Activated naive CD8-positive, alpha-beta T cell treated with anti-CD3 and anti-CD28 coated beads, Interleukin-2, amount 10 ng/mL, durations not matched to agents 7 days and 5 days (primary cell): ENCODE measurements at places on chromosomes 6 and 20. TPM values are rescaled to one million over a fixed set of nuclear protein-coding genes. Genes with fewer than 3 reads are reported as not detected.

GRCh38 chr6:24080711-24081110, 45.3 kb upstream of the NRSN1 start:
- H3K36me3 ChIP-seq, result no peaks in the 10 kb centered on the region
- no peak for DNase-seq
- no peaks in the 10 kb centered on the region for H3K4me1 ChIP-seq
- H3K4me3 ChIP-seq, result no peak overlapping the region

DNA sequence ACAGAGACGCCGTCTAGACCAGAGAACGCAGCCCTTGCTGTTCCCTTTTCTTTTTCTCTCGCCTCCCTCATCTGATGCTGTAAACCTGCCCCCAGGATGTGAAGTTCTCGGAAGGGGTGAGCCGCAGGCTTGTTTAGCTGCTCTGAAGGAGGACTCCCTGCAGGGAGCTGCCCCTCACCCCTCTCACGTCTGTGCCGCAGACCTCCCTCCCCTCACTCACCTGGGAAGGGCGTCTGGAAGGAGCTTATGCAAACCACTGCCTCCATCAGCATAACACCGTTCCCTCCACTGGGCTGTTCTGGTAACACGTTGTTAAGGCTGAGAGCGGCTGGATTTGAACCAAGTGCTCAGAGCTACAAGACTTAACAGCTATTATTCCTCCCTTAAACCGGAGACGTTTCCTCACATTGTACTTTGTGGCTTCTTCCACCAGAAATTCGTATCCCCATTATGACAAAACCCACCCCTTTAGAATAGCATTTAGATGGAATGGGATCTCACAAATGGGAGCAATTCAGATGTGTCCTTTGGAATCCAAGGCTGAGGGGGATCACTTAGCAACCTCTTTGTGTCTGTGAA, 99.8 kb downstream of the SMOC2 start:
- no peak overlapping the region for H3K27ac ChIP-seq
- DNase-seq, result no peak
- peaks cover 2% of the 10 kb centered on the region for H3K27me3 ChIP-seq
- no peaks in the 10 kb centered on the region for H3K4me1 ChIP-seq
- H3K36me3 ChIP-seq, result no peaks in the 10 kb centered on the region

GRCh38 chr20:48205786-48206185, 420.5 kb upstream of the SULF2 start:
- H3K36me3 ChIP-seq, result no peaks in the 10 kb centered on the region
- no peak overlapping the region for H3K27ac ChIP-seq
- H3K27me3 ChIP-seq, result peaks cover 2% of the 10 kb centered on the region
- no peak for DNase-seq

- H3K4me3 ChIP-seq, result no peak overlapping the region
- H3K27ac ChIP-seq, result no peak overlapping the region
- H3K4me1 ChIP-seq, result no peaks in the 10 kb centered on the region
- no peak for DNase-seq
These were observed 90.5 kb upstream of the EYA2 start for GRCh38 chr20:46804126-46804525.

- H3K27me3 ChIP-seq, result no peaks in the 10 kb centered on the region
- no peak for DNase-seq
These were observed 60.4 kb upstream of the RSPO3 start for GRCh38 chr6:127058027-127058426.

GRCh38 chr6:34657037-34657306, 39.6 kb downstream of the ILRUN start:
- peaks cover 19% of the 10 kb centered on the region for H3K36me3 ChIP-seq
- DNase-seq, result no peak
- peaks cover 25% of the 10 kb centered on the region for H3K4me1 ChIP-seq
- peak overlapping the region; percentile 93 for H3K27ac ChIP-seq
- H3K27me3 ChIP-seq, result no peaks in the 10 kb centered on the region

- H3K4me1 ChIP-seq, result no peaks in the 10 kb centered on the region
- DNase-seq, result no peak
- no peak overlapping the region for H3K27ac ChIP-seq
- H3K36me3 ChIP-seq, result no peaks in the 10 kb centered on the region
- no peak overlapping the region for H3K4me3 ChIP-seq
These were observed 118.7 kb upstream of the TBX18 start for GRCh38 chr6:84882768-84883766.

DNA sequence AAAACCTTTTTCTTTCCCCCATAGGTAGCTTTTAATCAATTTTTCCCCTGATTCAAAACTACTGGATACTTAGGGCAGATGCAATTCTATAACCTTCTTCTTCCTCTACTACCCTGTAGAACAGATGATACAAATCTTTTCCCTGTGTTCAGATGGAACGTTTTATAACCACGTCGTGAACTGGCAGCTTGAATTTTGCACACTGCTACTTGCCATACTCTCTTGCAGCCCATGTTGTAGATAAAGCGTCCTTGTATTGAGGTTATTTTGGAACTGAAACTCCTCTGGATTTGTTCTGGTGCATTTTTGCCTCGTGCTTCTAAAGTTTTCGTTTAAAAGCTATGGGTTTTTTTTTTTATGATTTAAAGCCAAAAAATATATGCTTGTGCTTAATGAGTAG, 440.2 kb downstream of the RFPL4B start:
- no peak overlapping the region for H3K27ac ChIP-seq
- no peak overlapping the region for H3K4me3 ChIP-seq
- H3K4me1 ChIP-seq, result no peaks in the 10 kb centered on the region
- no peaks in the 10 kb centered on the region for H3K27me3 ChIP-seq
- no peak for DNase-seq

DNA sequence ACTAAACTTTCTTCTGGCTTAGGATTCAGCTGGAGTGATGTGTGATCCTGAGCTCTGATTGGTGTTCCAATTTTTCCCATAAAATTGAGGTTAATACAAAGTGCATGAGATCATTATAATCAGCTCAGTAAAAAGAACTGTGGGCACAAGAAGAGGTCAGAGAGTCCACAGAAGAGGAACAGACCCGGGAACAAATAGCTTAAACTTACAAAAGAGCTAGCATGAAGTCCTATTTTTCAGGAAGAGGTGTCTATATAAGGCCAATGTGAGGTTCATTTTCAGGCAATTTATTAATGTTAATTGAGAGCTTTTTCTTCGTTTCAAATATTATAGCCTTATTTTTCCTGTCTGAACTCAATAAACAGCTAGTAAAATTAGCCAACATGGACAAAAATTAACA, 26.9 kb upstream of the STX11 start:
- peaks cover 2% of the 10 kb centered on the region for H3K36me3 ChIP-seq
- no peaks in the 10 kb centered on the region for H3K4me1 ChIP-seq
- no peak overlapping the region for H3K27ac ChIP-seq
- H3K27me3 ChIP-seq, result peaks cover 3% of the 10 kb centered on the region
- DNase-seq, result no peak

GRCh38 chr20:62637110-62637509, 5.2 kb upstream of the SLCO4A1 start:
- DNase-seq, result no peak
- H3K36me3 ChIP-seq, result no peaks in the 10 kb centered on the region
- H3K4me1 ChIP-seq, result peaks cover 19% of the 10 kb centered on the region
- peaks cover 24% of the 10 kb centered on the region for H3K27me3 ChIP-seq

GRCh38 chr6:155141002-155141401, 122.8 kb upstream of the CLDN20 start:
- H3K36me3 ChIP-seq, result no peaks in the 10 kb centered on the region
- no peaks in the 10 kb centered on the region for H3K27me3 ChIP-seq
- no peak overlapping the region for H3K4me3 ChIP-seq
- no peak overlapping the region for H3K27ac ChIP-seq
- H3K4me1 ChIP-seq, result peaks cover 14% of the 10 kb centered on the region
- no peak for DNase-seq

GRCh38 chr6:1053586-1053985, 258.3 kb upstream of the FOXQ1 start:
- no peaks in the 10 kb centered on the region for H3K27me3 ChIP-seq
- no peak overlapping the region for H3K27ac ChIP-seq
- no peak overlapping the region for H3K4me3 ChIP-seq
- no peaks in the 10 kb centered on the region for H3K36me3 ChIP-seq
- H3K4me1 ChIP-seq, result no peaks in the 10 kb centered on the region
- DNase-seq, result no peak

DNA sequence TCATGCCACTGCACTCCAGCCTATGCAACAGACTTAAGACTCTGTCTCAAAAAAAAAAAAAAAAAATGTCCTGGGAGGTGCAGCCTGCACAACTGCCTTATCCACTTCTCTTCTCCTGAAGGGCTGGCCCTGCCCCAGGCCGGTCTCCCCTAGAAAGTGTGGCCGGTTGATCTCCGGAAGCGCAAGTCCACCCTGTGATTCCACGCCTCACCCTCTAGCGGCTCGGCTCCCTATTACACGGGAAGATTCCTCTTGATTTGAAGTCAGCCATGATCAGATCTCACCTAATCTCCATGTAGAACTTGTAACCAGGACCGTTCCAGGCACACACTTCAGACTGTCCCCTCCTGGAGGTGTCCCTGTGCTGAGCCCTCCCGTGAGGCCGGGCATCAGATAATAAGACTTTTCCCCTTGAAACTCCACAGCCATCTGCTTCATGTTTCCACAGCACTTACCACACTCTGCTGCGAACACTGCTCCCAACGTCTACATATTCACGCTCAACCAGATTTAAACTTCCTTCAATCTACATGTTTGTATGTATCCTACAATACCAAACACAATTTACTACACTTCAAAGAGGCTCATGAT, 49.3 kb upstream of the RPS6KA2 start:
- H3K27ac ChIP-seq, result no peak overlapping the region
- H3K36me3 ChIP-seq, result no peaks in the 10 kb centered on the region
- H3K4me3 ChIP-seq, result no peak overlapping the region
- peaks cover 1% of the 10 kb centered on the region for H3K4me1 ChIP-seq
- H3K27me3 ChIP-seq, result peaks cover 18% of the 10 kb centered on the region

DNA sequence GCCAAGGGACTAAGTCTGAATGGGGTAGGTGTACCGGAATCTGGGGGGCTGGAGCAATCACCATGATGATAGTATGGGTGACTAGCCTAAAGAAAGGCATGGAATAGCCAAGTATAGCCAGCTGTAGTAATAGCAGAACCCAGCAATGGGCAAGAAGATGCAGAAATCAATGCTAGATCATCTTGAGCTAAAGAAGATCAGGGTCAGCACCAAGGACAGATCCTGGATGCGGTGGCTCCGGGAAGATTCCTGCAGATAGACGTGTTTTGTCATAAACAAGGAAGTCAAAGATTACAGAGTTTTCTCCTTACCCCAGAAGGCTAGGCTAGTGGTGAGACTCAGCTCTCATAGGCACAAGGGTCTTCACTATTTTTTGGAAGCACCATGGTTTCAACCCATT, 561.6 kb upstream of the CHD6 start:
- no peaks in the 10 kb centered on the region for H3K4me1 ChIP-seq
- DNase-seq, result no peak
- H3K27ac ChIP-seq, result no peak overlapping the region
- H3K36me3 ChIP-seq, result no peaks in the 10 kb centered on the region
- no peak overlapping the region for H3K4me3 ChIP-seq

DNA sequence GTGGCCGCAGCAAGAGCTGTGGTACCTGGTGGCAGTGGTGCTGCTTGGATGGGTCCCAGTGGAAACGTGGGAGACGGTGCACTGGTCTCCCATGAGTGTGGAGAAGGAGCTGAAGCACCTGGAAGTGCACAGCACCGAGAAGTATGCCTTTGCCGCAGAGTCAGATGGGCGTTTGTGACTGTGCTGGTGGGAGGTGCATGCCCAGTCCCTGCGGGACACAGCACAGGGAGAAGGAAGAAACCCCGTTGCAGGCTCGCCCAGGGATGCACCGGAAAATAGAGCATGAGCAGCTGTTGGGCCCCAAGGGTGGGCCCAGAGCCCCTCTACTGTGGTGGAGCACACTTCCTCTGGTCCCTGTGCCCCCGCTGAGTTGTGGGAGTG, 19.3 kb upstream of the RGS17 start:
- H3K27me3 ChIP-seq, result no peaks in the 10 kb centered on the region
- H3K27ac ChIP-seq, result no peak overlapping the region
- no peaks in the 10 kb centered on the region for H3K4me1 ChIP-seq
- DNase-seq, result no peak

GRCh38 chr6:120328521-120328920, 979.0 kb upstream of the MAN1A1 start:
- H3K27me3 ChIP-seq, result no peaks in the 10 kb centered on the region
- H3K27ac ChIP-seq, result no peak overlapping the region
- no peaks in the 10 kb centered on the region for H3K36me3 ChIP-seq
- H3K4me3 ChIP-seq, result no peak overlapping the region

DNA sequence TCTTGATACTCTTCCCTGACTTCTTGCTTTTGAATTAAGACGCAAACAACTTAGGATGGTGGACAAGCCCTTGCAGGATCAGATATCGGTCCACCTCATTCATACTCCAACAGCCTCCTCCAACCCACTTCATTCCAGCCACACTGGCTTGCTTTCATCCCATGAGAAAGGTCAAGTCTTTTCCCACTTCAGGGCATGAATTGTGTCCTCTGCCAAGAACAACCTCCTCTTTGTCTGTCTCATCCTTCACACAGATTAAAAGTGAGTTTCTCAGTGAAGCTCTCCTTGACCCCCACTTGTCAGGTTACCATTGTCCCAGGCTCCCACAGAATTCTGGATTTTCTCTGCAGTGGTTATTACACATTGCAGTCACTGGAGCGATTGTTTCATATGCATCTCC, 91.8 kb upstream of the TGM3 start:
- H3K36me3 ChIP-seq, result no peaks in the 10 kb centered on the region
- no peaks in the 10 kb centered on the region for H3K4me1 ChIP-seq
- no peak overlapping the region for H3K4me3 ChIP-seq
- no peak overlapping the region for H3K27ac ChIP-seq

- H3K27me3 ChIP-seq, result no peaks in the 10 kb centered on the region
- H3K4me1 ChIP-seq, result no peaks in the 10 kb centered on the region
- no peak for DNase-seq
These were observed 317.5 kb upstream of the MARCKS start for GRCh38 chr6:113539623-113540022.

SSTR4 gene
- total RNA-seq, result not detected

TRIM40 gene
- not detected for total RNA-seq

HCK gene
- 0.79 TPM for total RNA-seq

SLC32A1 gene
- not detected for total RNA-seq

DLK2 gene
- 0.37 TPM for total RNA-seq

POM121L2 gene
- not detected for total RNA-seq

BMP6 gene
- total RNA-seq, result not detected

SIRPA gene
- total RNA-seq, result 1.6 TPM

CDH4 gene
- total RNA-seq, result 0.14 TPM

ADGB gene
- not detected for total RNA-seq

CHRNA4 gene
- total RNA-seq, result not detected
